ENCODE measurements at places on chromosomes 12 and 14. TPM values are rescaled to one million over a fixed set of nuclear protein-coding genes. Genes with fewer than 3 reads are reported as not detected.

- DNase-seq: no peak
Measured at GRCh38 chr12:30814295-30814655, 59.5 kb upstream of the CAPRIN2 start.

- no peak for DNase-seq
Measured at GRCh38 chr14:36513012-36513420, 7.0 kb downstream of the NKX2-1 start.

- DNase-seq: no peak
Measured at GRCh38 chr12:48972213-48972951, 847 bp upstream of the WNT10B start.

GRCh38 chr14:60975551-60975950 lies 5.3 kb downstream of the TRMT5 start:
- no peak for DNase-seq

- no peak for DNase-seq
Measured at GRCh38 chr14:76186308-76187027, 34.7 kb downstream of the GPATCH2L start.

DNA sequence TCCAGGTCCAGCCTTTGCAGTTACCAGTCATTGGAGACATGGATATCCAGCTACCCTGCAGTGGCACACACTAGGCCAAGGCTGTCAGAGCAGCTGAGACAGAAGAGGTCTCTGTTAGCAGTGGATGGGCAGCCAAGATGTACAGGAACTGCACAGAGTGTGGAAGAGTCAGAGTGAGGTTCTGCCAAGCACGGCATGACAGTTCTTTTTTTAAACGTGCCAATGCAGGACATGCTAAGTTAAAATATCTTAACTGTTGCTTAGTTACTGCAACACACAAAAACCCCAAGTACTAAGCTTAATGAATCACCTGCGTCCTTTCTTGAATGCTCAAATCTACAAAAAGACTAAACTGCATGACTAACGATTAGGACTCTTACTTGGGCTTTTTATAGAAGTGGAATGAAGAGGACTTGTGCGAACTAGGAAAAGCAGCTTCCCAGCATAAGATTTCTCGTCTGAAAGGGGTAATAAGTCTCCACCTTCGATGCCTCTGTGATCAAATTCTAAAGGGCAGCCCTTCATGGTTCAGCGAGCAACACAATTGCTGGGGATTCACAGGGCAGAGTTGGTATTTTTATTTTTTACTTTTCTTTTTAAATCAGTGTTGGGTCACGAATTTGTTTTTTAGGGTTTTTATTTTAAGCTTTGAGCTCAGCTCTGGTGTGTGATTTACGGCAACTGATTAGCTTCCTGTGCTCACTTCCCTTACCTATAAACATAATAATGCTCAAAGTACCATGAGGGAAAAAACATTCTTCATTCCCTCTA lies 20.6 kb downstream of the MAPK1IP1L start:
- no peak for DNase-seq

GRCh38 chr14:60650373-60650961 lies 1.2 kb upstream of the SIX1 start:
- no peak for DNase-seq

DNA sequence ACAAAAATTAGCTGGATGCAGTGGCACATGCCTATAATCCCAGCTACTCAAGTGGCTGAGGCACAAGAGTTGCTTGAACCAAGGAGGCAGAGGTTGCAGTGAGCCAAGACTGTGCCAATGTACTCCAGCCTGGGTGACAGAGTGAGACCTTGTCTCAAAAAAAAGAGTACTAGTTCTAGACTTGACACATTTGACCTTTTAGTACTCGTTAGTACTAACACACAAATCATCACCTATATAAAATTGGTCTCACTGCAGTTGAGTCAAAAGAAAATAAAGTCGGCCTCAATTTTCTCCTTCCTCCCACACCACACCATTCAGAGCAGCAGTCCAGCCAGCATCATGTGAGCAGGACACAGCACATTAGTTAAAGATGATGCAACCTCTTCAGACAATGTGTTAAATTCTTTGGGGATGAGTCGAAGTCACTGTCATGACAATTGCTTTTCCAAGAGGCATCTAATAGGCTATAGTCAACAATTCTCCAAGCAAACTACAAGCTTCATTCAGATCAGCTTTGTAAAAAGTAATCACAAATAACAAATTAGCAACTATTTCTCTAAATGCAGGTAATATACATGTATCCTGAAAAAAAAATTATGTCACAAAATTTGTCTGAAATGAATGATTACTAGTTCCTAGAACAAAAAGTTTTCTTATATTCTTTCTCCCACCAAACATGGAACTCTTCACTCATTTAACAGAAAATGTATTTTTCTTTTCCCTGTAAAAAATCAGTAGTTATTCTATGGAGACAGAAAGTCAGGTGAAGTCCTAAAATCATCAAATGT lies 55.6 kb downstream of the CLIP1 start:
- DNase-seq: peak; percentile 63

DNA sequence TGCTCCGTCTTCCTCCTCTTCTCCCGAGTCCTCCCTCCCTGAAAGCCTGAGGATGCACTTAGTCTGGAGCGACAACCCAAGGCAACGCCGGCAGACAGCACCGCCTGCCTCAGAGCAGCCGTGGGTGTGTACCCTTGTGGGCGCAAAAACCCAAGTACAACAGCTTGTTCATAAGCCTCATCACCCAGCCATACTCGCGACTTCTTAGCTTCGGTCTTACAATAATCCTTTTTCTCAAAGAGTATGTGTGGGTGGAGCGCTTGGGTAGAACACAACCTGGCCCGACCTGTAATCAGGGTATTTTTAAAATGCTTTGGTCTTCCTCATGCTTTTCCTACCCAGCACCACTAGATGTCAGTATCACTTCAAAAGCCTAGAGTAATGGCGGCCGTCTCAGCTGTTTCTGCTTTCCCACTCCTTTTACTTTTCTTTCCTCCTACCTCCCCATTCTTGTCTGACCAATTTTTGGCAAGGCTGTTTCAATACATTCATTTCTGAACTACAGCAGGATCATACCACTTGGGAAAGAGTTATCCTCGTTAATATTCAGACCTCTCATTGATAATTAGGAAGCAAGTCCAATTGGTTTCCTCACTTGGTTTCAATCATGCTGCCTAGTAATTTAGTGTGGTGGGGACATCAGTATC lies 198.9 kb downstream of the EPS8 start:
- DNase-seq: no peak

GRCh38 chr14:74064883-74065282 lies 19.4 kb downstream of the ALDH6A1 start:
- no peak for DNase-seq

DNA sequence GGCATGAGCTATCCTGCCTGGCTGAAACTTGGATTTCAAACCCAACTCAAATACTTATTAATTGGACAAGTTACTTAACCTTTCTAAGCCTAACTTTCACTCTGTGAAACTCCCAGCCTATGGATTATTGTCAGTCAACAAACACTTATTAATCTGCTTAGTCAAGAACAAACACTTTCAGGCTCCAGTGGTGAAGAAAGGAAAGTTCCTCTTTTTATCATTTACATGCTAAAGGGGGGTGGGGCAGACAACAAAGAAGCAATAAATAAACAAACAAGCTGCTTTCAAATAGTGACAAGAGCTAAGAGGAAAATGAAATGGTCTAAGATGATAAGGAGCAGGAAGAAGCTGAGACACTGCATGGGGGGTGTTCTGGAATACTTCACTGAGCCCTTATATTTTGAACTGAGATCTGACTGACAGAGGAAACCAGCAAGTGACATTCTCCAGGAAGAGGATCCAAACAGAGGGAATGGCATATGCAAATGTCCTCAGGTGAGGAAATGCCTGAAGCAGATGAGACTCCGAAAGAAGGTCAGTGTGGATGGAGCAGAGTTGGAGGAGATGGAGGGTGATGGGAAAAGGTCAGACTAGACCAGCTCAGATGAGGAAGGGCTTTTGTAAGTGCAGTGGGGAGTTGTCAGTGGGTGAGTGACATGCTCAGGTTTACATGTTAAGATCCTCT lies 259.6 kb downstream of the ITPR2 start:
- no peak for DNase-seq

DNA sequence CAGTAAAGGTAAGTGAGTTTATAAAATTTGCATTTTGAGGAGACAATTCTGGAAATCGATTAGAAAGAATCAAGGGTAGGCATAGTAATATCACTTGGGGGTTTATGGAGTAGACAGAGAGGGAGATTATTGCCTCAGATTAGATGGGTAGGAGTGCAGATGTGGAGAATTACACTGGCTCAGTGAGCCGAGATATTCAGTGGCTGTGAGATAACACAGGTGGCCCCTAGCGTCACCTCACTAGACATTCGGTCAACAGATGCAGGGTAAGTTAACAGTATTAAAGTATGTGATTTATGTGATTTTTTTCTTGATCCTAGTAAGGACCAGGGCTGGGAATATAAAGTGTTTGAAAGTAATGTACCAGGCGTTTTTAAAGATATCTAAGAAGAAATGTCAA lies 39.6 kb upstream of the KLRD1 start:
- no peak for DNase-seq

DNA sequence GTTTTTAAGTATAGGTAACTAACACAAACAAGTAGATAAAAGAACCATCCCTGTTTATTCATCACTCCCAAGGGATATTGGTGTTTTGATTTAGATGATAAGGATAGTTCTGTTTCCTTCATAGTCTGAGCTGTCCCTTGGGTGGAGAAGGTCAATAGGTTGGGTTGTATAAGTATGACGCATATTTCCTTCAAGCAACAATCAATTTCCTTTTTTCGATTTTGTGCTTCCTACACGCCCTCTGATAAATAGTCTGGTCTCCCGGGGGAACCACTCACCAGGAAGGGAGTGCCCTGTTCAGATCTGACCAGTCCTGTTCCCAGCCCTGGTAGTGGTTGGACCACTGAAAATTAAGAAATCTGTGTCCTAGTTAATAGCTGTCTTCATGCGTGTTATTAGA lies 378.8 kb upstream of the FAR2 start:
- no peak for DNase-seq

DNA sequence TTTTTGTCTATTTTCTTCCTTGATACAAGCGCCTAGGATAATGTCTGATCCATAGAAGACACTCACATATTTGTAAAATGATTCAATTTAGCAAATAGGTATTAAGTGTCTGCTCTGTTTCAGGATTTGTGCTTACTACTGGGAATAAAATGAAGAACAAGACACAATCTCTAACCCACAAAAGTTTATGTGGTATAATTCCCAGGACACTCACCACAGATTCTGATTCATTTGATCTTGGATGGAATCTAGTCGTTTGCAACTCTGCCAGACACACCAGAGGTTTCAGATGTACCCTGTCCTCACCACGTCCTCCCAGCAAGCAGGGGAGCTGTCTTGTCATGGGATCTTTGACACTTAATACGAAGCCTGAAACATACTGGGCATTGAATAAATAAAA lies 208.3 kb downstream of the LRIG3 start:
- DNase-seq: no peak

- no peak for DNase-seq
Measured at GRCh38 chr14:59268011-59268410, 79.5 kb downstream of the DAAM1 start.

GRCh38 chr12:62643486-62643885 lies 176.9 kb downstream of the MON2 start:
- DNase-seq: no peak

- no peak for DNase-seq
Measured at GRCh38 chr14:23896609-23897153, 56.9 kb upstream of the DHRS4 start.

GRCh38 chr12:109731806-109732205 lies 18.2 kb downstream of the FAM222A start:
- no peak for DNase-seq

DNA sequence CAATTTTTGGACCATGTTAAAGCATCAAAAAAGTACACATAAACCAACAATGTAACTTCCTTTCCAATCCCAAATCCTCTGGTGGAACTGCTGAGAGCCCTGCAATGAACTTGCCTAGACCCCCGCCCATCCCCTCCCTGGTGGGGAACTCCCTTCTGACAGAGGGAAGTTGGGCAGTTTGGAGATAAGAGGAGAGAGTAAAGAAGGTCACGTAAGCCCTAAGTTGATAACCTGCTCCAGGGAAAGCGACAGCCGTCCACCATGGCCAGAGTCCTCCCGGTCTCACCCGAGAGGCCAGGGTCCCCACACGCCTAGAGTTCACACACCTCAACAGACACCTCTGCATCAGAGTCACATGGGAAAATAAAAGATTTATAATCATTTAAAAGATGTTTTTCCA lies 138.7 kb downstream of the EGLN3 start:
- no peak for DNase-seq

DNA sequence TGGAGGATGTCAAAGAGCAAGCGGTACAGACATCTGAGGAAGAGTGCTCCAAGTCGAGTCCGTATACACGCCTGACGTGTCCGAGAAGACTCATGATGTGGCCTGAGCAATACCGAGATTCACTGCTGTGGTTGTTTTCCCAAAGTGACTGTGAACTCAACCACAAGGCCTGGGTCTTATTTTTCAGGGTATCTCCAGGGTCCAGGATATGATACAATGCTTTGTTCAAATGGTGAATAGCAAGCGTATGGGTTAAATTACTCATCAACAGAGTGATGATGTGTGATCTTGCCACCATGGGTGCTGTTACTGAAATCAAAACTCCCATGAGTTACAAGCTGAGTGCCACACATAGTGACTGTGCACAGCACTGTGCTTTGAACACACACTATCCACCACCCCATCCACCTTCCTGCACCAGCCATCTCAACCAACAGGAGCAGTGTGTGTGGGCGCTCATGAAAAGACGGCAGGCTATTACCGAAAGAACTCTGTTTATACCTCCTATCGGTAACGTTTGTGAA lies 109.6 kb downstream of the BCAT1 start:
- DNase-seq: no peak

GRCh38 chr14:101478796-101479410 lies 82.4 kb upstream of the DIO3 start:
- DNase-seq: no peak

DNA sequence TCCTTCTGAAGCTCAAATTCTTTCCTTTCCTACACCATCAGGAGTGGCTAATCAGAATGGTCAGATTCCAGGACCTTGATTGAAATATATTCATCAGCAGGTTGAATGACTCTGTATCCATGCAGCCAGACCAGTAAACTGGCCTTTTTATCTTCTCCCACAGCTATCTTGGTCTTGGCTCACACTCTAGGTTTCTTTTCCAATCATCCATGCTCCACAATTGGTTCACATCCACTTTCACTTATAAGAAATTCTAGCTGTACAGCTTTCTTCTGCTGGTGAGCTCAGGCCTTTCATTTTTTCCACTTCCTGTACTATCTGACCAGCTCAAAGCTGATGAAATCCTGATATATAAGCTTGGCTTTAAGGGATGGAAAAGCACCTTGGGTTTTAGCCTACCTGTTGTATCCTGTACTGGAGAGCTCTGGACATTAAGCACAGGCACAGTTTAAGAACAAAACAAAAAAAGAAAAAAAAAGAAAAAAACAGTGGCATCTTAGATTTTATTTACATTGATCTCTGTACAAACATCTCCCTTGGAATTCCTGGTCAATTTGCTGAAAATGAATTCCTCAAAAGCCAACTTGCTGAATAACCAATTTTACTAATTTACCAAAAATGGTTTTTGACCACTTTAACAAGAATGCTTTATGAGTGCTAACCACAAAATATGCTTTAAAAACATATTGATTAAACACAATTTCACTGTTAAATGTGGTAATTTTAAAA lies 91.6 kb upstream of the PAWR start:
- DNase-seq: no peak

The KRT78 gene
- not detected for total RNA-seq

The KCNC2 gene
- not detected for total RNA-seq

The HVCN1 gene
- 21.7 TPM for total RNA-seq

The BHLHE41 gene
- total RNA-seq: 13.4 TPM

The ACOT6 gene
- not detected for total RNA-seq

The ANKRD33 gene
- not detected for total RNA-seq

The FKBP4 gene
- total RNA-seq: 29.2 TPM

The SELPLG gene
- total RNA-seq: 7.7 TPM

The KCNH3 gene
- 1.0 TPM for total RNA-seq

The NKX2-8 gene
- not detected for total RNA-seq

All from right atrium auricular region (tissue), 2 donors.